Left lung (tissue), 14 donors: ENCODE measurements at places on chromosomes 5 and 9.

DNA sequence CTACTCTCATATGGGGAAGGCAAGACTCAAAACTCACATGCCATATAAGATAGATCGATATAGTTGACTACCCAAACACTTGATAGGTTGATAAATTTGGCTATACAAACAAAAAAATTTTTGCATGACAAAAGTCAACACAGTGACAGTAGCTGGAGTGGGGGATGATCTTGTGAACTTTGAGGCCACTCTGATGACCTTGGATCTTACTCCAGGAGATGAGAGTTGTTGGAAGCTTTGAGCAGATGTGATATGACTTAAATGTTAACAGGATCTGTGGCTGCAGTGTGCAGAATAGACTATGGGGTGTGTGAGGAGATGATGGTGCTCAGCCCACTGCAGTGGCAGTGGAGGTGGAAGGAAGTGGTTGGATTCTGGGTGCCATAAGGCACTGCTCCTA is 101.4 kb downstream of the ZFAND5 start:
- no peaks in the 10 kb centered on the region for H3K27me3 ChIP-seq
- H3K4me3 ChIP-seq = no peak overlapping the region
- H3K4me1 ChIP-seq = no peaks in the 10 kb centered on the region
- DNase-seq = no peak
- H3K36me3 ChIP-seq = no peaks in the 10 kb centered on the region

GRCh38 chr5:139684881-139685749 is 37.0 kb downstream of the CXXC5 start:
- H3K36me3 ChIP-seq = no peaks in the 10 kb centered on the region
- no peaks in the 10 kb centered on the region for H3K27me3 ChIP-seq
- H3K27ac ChIP-seq = no peak overlapping the region
- peaks cover 6% of the 10 kb centered on the region for H3K4me1 ChIP-seq

DNA sequence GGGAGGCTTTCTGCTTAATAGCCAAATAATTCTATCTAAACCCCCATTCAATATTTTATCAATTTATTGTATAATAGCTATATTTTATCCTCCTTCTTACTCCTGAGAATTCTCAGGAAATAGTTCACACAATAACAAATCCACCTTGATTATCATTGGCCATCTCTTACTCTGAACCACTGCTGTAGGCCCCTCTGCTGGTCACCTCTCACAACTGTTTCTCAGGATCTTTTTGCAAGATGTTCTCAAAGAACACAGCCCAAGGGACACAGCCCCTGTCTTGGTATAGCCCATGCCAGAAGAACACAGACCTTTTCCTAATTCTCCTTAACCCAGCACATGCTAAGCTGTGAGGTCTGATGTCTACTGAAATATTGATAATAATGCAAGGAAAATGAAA is 74.9 kb upstream of the HTR4 start:
- H3K36me3 ChIP-seq = no peaks in the 10 kb centered on the region
- no peaks in the 10 kb centered on the region for H3K27me3 ChIP-seq
- DNase-seq = no peak

GRCh38 chr5:103894882-103895281 is 332.3 kb upstream of the NUDT12 start:
- H3K27ac ChIP-seq = no peak overlapping the region
- DNase-seq = no peak
- no peak overlapping the region for H3K4me3 ChIP-seq
- H3K4me1 ChIP-seq = no peaks in the 10 kb centered on the region

DNA sequence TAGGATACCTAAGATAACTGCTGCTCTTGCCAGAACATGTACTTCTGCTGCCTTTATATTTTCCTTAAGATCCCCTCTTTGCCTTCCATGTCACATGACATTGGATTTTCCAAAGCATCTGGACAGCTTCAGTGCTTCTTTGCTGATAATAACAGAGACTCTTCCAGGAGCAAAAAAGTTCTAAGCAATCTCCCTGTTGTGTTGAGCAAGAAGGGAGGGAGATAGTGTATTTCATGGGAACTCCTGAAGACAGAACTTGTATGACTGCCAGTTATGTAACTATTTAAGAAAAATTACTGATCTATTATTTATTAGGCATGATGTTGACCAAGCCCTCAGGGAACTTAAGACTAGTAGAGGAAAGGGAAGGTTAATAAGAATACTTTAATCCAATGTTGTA is 454.7 kb downstream of the SPATA31D1 start:
- H3K4me1 ChIP-seq = no peaks in the 10 kb centered on the region
- no peak overlapping the region for H3K27ac ChIP-seq
- DNase-seq = no peak
- no peak overlapping the region for H3K4me3 ChIP-seq
- H3K36me3 ChIP-seq = no peaks in the 10 kb centered on the region
- H3K27me3 ChIP-seq = no peaks in the 10 kb centered on the region
